Smooth muscle cell of trachea (primary cell): ENCODE measurements at places on chromosomes 12 and 14. TPM values are rescaled to one million over a fixed set of nuclear protein-coding genes. Genes with fewer than 3 reads are reported as not detected.

ADAM21 gene
- 0.99 and 1.5 TPM in 2 replicates for total RNA-seq

DAAM1 gene
- 25.6 and 26.3 TPM in 2 replicates for total RNA-seq

JAG2 gene
- total RNA-seq, result 1.6 and 2.3 TPM in 2 replicates

TAS2R13 gene
- total RNA-seq, result 1.3 and 4.7 TPM in 2 replicates

RAB3IP gene
- 2.6 and 2.8 TPM in 2 replicates for total RNA-seq

TAS2R31 gene
- 5.1 and 9.2 TPM in 2 replicates for total RNA-seq

HECTD4 gene
- 28.1 and 30.8 TPM in 2 replicates for total RNA-seq

LHX5 gene
- not detected in 2 replicates for total RNA-seq

CFAP54 gene
- total RNA-seq, result 2.8 and 3.1 TPM in 2 replicates

B4GALNT1 gene
- 0.58 and 1.3 TPM in 2 replicates for total RNA-seq

PLEKHH1 gene
- total RNA-seq, result 0.15 and 0.17 TPM in 2 replicates

SLCO1B1 gene
- total RNA-seq, result not detected in 2 replicates

TRPV4 gene
- total RNA-seq, result 0.87 and 2.5 TPM in 2 replicates

SYNDIG1L gene
- total RNA-seq, result under 0.01 and 0.15 TPM in 2 replicates

SPIC gene
- total RNA-seq, result not detected in 2 replicates

LRP1-AS gene
- total RNA-seq, result not detected in 2 replicates

MYO1H gene
- total RNA-seq, result not detected in 2 replicates

TIMM9 gene
- 20.4 and 26.6 TPM in 2 replicates for total RNA-seq

OTUB2 gene
- 1.7 and 2.8 TPM in 2 replicates for total RNA-seq

B4GALNT3 gene
- under 0.01 TPM in 1 of 2 replicates, not detected in the other for total RNA-seq

USP44 gene
- 10.2 and 18.7 TPM in 2 replicates for total RNA-seq

FAM222A gene
- 0.15 and 0.33 TPM in 2 replicates for total RNA-seq

SRRM4 gene
- total RNA-seq, result under 0.01 TPM in 1 of 2 replicates, not detected in the other

IL22 gene
- not detected in 2 replicates for total RNA-seq

RNF41 gene
- 82.5 and 144 TPM in 2 replicates for total RNA-seq

GUCY2C gene
- total RNA-seq, result not detected in 2 replicates

ACTN1 gene
- 225 and 373 TPM in 2 replicates for total RNA-seq

ALX1 gene
- under 0.01 TPM in 1 of 2 replicates, not detected in the other for total RNA-seq

KRT78 gene
- total RNA-seq, result not detected in 2 replicates

IL31 gene
- total RNA-seq, result not detected in 2 replicates

ZDHHC22 gene
- not detected in 2 replicates for total RNA-seq

GLS2 gene
- total RNA-seq, result under 0.01 and 0.73 TPM in 2 replicates

TAS2R46 gene
- 2.0 and 6.3 TPM in 2 replicates for total RNA-seq

YY1 gene
- total RNA-seq, result 39.7 and 50.0 TPM in 2 replicates

KRT6C gene
- not detected in 2 replicates for total RNA-seq

PLEKHD1 gene
- total RNA-seq, result under 0.01 TPM in 2 replicates

FOXN4 gene
- not detected in 2 replicates for total RNA-seq

ETFBKMT gene
- total RNA-seq, result 3.5 and 4.2 TPM in 2 replicates

LPAR5 gene
- not detected in 2 replicates for total RNA-seq

CCDC196 gene
- total RNA-seq, result not detected in 2 replicates

ZC3H10 gene
- total RNA-seq, result 4.4 and 5.6 TPM in 2 replicates

KRT86 gene
- total RNA-seq, result not detected in 2 replicates

CNTN1 gene
- total RNA-seq, result 3.0 and 6.5 TPM in 2 replicates

HOXC4 gene
- total RNA-seq, result 0.15 and 0.17 TPM in 2 replicates

KRT71 gene
- total RNA-seq, result not detected in 2 replicates

AQP5 gene
- not detected in 2 replicates for total RNA-seq

CACNA2D4 gene
- 0.87 and 1.5 TPM in 2 replicates for total RNA-seq

CLEC1B gene
- not detected in 2 replicates for total RNA-seq
